Stimulated activated CD8-positive, alpha-beta memory T cell treated with anti-CD3 and anti-CD28 coated beads, Interleukin-2, amount 100 ng/mL, for 1 hour (primary cell): ENCODE measurements at places on chromosomes 3 and 15.

- no peak for DNase-seq
Measured at GRCh38 chr3:58751235-58751634, 84.7 kb upstream of the FAM3D start.

- no peak for DNase-seq
Measured at GRCh38 chr15:48435321-48435720, 104.1 kb downstream of the DUT start.

DNA sequence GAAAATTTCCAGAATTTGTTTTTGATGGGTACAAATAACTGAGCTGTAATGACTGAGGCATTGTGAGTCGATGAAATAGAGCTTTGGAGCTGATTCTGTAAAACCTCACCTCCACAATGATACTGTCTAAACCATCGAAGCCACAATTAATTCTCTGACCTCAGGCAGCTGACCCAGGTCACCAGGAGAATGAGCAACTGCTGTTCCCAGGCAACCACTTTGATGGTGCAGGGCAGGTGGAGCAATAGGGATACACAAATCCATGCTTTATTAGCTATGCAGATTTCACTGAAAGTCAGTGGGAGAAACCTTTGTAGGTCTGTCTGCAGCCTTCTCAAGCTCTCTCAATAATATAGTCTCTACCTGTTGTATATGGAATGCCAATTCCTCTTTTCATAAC lies 204.4 kb downstream of the RYR3 start:
- DNase-seq: no peak

DNA sequence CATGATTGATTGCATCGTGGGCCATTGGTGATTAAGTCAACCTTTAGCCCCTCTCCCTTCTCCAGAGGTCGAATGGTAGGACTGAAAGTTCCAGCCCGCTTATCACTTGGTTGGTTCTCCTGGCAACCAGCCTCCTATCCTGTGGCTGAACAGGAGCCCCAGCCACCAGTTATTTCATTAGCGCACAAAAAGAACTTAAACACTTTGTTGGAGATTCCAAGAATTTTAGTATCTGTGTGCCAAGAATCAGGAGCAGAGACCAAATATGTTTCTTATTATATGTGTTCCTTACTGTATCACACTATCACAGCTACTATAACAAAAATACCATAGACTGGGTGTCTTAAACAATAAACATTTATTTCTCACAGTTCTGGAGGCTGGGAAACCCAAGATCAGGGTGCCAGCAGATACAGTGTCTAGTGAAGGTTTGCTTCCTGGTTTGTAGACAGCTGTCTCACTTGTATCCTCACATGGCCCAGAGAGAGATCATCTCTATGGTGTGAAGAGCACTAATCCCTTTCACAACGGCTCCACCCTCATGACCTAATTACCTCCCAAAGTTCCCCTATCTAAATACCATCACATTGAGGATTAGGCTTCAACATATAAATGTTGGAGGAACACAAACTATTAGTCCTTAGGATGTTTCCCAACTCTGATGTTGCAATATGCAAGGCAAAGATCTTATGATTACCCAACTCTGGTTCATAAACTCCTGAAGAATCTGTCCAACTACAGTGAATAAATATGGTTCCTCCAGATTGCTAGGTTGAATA lies 30.5 kb upstream of the APH1B start:
- no peak for DNase-seq

GRCh38 chr3:106829206-106829605 lies 548.0 kb upstream of the CCDC54 start:
- no peak for DNase-seq

DNA sequence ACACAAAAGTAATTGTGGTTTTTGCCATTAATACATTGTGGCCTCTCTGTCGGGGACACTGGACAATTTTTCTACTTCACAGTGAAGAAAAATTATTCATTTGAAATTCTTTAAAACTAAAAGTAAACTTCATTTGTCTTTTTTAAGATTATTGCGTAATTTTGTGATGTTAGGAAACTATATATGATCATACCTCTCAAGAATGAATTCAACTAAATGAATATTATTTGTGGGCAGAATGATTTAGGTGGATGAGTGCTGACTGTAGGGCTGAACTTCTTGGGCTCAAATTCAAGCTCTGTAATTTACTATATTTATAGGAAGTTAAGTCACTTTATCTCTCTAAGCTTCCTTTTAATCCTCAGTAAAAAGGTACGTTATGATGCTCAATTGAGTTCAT lies 441.2 kb downstream of the ROBO1 start:
- no peak for DNase-seq

DNA sequence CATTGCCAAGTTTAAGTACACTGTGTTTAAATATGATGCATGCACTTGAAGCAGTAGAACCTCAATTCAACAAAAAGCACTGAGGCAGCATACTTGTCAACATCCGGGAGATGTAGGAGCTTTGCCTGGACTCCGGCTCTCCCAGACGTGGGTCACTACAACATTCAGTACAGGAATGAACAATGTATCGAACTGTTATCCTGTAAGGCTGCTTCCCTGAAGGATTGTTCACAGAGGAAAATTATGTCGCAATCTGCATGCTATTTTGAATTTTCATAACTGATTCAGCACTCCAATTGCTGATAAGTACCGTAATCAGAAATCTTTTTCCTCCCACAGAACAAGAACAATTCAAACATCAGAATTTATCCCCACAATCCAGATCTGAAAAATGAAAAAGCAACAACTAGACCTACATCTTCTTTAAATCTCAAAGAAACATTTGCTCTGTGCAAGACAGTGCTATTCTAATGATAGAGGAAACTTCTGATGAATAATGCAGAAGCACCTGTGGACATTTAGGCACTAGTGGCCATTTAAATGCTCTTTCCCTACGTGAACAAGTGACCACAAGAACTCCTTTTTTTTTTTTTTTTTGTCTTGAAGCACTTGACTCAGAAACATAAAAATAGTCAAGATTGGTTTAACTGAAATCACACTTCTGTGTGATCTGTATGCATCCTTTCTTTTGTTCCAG lies 113.4 kb downstream of the PLCH1 start:
- DNase-seq: no peak

GRCh38 chr3:120276767-120277166 lies 8.3 kb downstream of the GPR156 start:
- no peak for DNase-seq

DNA sequence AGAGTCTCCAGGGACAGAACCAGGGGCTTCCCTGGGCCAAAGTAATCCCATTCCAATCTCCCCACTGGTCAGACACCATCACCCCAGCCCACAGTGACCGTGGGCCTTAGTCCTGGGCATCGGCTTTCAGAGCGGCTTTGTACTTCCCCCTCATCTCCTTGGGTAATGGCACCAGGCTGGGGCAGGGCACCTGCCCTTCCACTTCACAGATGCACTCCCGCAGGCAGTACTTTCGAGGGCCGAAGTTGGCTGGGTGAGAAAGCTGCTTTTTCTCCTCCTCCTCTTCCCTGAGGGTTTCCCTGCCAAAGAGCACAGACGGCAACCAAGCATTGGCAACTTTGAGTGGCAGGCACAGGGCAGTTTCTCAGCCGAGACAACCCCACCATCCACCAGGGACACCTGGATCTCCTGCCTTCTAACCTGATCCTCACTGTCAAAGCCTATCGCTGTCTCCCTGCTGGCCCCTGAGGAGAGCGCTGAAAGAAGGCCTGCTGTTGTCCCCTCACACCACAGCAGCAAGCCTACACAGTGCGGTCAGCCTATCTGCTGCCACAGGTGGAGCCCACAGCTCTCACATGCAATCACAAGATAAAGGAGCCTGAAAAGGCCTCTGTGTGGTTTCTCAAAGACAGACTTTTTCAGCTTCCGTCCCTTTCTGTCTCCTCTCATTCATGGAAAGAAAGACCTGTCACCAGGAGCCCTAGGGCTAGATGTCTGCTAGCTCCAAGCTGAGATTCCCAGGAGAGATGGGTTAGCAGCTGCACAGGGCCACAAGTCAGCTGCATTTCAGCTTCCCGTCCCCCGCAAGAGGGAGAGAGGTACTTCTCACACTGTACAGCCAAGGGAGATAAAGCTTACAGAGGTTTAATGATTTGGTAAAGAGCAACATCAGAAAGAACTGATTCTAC lies 12.5 kb downstream of the MRPS25 start:
- DNase-seq: no peak

- DNase-seq: no peak
Measured at GRCh38 chr3:90040554-90040953, 933.1 kb downstream of the EPHA3 start.

- no peak for DNase-seq
Measured at GRCh38 chr3:194661374-194661773, 10.6 kb downstream of the LSG1 start.

GRCh38 chr3:104596054-104596453 lies 770.7 kb upstream of the ALCAM start:
- DNase-seq: no peak

- DNase-seq: no peak
Measured at GRCh38 chr15:82100111-82100929, 54.5 kb upstream of the MEX3B start.

DNA sequence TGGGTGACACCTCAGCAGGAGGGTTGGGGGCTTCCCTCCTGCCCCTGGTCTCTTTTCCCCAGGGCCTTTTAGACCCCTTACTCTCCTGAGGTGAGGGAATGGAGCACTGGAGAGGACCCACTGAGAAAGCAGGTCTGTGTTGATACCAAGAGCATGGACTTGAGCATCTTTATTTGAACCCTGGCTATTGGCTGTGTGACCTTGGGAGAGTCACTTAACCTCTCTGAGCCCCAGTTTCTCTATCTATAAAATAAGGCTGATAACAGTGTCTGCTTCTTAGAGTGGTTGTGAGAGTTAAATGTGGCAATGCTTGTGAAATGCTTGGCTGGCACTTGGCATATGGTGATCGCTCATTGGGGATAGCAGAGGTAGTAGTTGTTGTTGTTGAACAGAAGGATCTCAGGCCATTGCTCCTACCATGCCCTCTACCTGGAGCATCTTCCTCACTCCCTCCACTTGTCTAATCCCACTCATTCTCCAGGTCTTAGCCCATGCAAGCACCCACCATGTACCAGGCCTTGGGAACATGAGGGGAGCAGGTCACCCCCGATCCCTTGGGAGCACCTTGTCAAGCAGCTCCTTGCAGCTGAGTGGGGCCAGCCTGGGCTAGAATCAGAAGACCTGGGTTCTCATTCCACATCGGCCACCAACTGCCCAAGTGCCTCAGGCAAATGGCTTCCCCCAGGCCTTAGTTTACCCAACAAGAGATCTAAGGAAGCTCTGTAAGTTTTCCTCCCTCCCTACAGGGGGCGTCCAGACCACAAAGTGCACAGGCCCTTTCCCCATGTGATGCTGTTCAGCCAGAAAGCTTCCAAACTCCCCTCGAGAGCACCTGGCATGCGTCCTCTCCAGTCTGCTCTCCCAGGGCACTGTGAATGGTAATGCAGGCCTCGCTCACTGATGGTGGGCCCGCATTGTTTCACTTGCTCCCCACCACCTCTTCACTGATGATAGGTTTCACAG lies 96.7 kb downstream of the LSM3 start:
- DNase-seq: no peak

DNA sequence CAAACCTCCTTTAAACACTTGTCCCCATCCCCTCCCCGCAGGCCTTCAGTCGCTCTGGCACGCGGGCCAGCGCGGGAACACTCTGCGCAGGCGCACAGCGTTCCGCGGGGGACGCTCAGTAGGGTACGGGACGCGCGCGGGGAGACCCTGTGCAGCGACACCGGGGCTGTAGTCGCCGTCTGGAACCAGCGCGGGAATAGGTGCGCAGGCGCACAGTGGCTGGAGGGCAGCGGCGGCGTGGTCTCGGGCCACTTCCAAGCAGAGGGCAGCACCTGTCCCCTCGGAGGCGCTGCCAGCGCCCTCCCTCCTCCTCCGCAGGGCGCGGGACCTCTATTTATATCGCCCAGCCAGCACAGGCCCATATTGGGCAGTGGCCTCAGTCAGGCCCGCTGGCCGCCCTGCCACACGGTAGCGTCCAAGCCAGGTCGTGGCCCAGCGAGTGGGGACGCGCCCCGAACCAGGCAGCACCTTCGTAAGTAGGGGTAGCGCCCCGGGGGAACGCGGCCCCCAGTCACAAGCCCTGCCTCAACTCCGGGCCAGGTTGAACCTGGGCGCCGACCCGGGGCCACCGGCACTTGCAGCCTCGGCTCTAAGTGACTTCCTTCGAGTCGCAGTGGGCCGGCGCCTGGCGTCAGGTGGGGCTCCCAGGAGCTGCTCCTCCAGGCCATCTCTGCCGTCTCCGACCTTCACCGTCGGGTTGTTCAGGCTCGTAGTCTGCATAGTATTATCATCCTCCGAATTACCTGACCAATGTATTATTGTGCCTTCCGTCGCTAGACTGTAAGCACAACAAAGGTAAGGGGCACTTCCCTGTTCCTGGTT lies at the start of gene KBTBD12:
Gene KBTBD12, plus strand, starts transcription at position 118 of the 822 bp plus-strand sequence. CDS start 7,830 bp downstream, outside the sequence.
- DNase-seq: no peak

DNA sequence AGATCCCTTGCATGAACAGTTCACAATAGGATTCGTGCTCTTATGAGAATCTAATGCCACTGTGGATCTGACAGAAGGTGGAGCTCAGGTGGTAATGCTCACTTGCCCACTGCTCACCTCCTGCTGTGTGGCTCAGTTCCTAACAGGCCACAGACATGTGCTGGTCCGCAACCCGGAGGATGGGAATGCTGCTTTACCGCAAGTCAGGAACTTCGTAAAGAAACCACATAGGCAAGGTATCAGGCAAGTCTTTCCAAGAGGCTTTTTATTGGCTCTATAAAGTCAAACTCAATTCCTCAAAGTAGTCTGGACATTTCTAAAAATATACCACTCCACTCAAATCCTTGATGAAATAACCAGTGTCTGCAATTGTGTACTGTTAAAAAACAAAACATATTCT lies 56.1 kb downstream of the OSTN start:
- no peak for DNase-seq

DNA sequence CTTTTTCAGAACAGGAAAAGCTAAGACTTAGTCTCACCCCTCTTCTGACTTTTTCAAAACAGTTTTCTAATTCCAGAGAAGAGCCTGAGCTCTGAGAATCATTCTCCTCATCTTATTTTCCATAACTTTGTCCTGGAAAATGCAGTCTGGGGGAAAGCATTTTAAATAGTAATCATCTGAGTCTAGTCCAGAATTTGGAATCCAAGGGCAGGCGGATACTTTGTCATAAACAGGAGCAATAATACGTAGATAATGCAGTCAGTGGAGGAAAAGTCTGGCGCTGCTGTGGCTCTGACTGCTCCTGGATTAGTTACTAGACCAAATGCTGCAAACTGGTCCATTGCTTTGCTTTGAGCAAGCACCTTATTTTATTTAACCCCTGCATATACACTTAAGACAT lies 285.0 kb downstream of the THSD4 start:
- DNase-seq: no peak

- DNase-seq: no peak
Measured at GRCh38 chr3:14472471-14473351, 67.4 kb downstream of the GRIP2 start.
